ENCODE measurements at places on chromosomes 7 and 10.

GRCh38 chr10:6530211-6530840, 49.8 kb downstream of the PRKCQ start:
- DNase-seq, result no peak

- no peak for DNase-seq
Measured at GRCh38 chr7:156969972-156970420, 20.5 kb downstream of the NOM1 start.

GRCh38 chr10:13851906-13852305, 265.1 kb downstream of the PRPF18 start:
- no peak for DNase-seq

GRCh38 chr7:83547526-83547925, 101.4 kb downstream of the SEMA3E start:
- DNase-seq, result peak; percentile 5

- no peak for DNase-seq
Measured at GRCh38 chr7:42628054-42628453, 283.8 kb downstream of the C7orf25 start.

DNA sequence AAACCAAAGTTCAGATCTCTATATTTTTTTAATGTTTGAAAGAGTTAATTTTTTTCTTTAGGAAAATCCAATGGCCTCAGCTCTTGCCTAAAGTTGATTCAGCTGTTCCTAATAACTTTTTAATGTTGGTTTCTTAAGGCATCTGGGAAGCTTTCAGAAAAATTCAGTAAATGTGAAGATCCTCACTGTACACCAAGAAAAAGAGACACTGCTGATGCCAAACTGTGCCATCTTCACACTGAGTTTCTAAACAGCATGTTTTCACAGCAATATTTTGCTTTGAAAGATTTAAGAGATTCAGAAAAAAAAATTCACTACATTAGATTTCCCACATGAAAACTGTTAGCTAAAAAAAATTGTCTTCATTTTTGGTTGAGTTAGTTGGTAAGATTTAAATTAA, 249.4 kb downstream of the NEBL start:
- DNase-seq, result no peak

GRCh38 chr10:84390364-84390763, 62.0 kb downstream of the CCSER2 start:
- no peak for DNase-seq

GRCh38 chr7:157538735-157539134, 201.9 kb downstream of the DNAJB6 start:
- no peak for DNase-seq

- no peak for DNase-seq
Measured at GRCh38 chr7:155360495-155361345, 63.0 kb downstream of the INSIG1 start.

- DNase-seq, result no peak
Measured at GRCh38 chr10:21260066-21260465, 265.4 kb downstream of the SKIDA1 start.

DNA sequence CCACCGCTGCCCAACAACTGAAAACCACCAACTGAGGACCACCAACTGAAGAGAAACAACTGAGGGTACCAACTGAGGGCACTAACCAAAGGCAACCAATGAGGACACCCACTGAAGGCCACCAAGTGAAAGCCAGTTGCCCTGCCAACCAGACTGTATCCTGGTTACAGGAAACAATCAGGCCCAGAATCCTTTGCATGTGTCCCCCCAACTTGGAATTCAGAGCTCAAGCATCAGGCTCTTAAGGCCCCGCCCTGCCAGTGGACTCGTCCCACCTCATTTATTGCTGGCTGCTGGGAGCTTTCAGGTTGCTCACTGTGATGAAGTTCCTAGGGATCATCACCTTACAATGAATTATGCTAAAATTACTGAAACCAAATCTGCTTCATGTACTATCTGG, 76.6 kb upstream of the ABI1 start:
- DNase-seq, result no peak

DNA sequence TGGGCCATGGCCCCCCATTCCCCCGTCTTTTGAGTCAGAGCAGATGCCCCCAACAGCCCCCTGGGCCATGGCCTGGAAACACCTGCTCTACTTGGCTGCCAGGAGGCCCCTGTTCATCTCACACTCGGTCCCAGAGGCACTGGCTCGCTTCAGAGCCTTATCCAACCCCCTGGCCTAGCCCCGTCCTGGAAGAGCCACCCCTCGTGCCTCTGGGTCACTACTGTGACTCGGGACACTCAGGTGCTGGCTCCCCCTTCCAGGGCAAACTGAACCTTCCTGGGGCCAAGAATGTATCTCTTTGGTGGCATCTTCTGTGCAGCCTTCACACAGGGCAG, 7.0 kb downstream of the POLR2J start:
- no peak for DNase-seq

GRCh38 chr10:12412666-12413368, 63.5 kb downstream of the CAMK1D start:
- DNase-seq, result no peak

- DNase-seq, result peak; percentile 79
Measured at GRCh38 chr7:152180587-152180986, 155.1 kb downstream of the GALNT11 start.

- DNase-seq, result no peak
Measured at GRCh38 chr10:33749790-33750189, 415.3 kb upstream of the NRP1 start.

- DNase-seq, result no peak
Measured at GRCh38 chr7:41886901-41887311, 184.0 kb upstream of the INHBA start.

GRCh38 chr7:157828881-157829280, 492.1 kb downstream of the DNAJB6 start:
- DNase-seq, result no peak

- no peak for DNase-seq
Measured at GRCh38 chr10:7853890-7854289, 35.6 kb downstream of the TAF3 start.

DNA sequence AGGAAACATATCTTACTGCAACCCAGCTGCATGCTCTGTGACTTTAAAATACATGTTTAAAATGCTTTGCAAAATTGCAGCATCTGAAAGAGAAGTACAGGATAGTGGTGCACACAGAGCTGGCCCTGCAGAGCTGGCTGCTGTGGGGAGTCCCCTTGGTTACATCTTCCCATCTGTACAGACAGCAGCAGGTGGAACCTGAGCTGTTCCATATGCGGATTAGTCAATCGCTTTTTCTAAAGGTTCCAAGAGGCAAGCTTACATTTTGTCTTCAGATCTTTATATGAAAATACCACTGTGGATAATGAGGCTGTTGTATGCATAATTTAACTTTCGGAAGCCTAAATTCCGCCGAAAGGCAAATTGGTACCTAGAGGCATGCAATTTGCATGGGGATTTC, 444.1 kb downstream of the NRG3 start:
- DNase-seq, result no peak

- DNase-seq, result no peak
Measured at GRCh38 chr7:27094304-27095049, 1.3 kb downstream of the HOXA1 start.

- no peak for DNase-seq
Measured at GRCh38 chr7:27185013-27185853, at the start of gene HOXA11. TSS of gene HOXA11 (minus strand) at chr7:27185232. CDS start at chr7:27185144, 88 bp downstream.

DNA sequence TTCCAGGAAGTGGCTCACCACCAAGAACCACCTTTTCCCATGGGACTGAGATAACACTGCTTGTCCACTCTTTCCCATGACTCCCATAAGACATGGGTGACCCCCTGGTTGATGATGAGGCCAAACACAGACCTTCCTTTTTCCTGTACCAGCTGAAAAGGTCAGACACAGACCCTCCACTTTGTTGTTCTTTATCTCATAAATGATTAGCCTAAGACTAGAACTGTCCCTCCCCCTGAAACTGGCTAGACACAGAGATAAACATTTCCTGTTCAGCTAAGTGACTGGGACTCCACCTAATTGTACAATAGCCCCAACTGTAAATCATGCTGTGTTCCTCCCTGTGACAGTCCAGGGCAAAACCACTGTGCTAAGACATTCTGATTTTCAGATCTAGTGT, 8.2 kb upstream of the NRG3 start:
- DNase-seq, result no peak

GRCh38 chr10:45500304-45500703, 126.3 kb downstream of the ALOX5 start:
- no peak for DNase-seq

DNA sequence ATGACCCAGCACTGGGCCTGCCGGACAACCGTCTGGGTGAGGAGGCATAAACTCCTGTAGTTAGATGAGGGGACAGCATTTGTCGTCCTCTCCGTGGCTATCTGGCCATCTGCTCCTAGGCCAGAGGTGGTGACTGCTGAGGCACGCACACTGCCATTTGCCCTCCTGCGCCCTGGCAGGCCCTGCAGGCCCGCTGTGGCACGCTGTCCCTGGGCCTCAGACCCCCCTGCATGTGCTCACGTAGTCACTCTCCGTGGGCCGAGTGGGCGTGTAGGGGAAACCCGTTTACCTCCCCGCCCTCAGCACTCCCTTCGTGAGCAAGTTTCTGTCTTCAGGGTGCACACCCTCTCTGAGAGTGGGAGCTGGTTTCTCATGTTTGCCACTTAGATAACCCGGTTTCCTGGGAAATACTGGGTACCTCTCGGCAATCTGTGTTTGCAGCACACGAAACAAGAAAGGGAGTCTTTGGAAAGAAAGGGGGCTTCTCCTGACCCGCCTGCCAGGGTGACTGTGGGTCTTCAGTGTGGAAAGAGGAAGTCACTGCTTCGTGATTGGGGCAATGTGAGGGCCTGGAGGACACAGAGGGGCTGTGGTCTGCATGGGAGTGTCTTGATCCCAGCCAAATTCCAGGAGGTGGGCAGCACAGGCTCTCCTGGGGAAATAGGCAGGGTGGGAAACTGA, 10.8 kb downstream of the ADAMTS14 start:
- no peak for DNase-seq

- no peak for DNase-seq
Measured at GRCh38 chr10:133400624-133401424, 6.9 kb downstream of the MTG1 start.

GRCh38 chr10:3220853-3221252, 48.3 kb upstream of the PITRM1 start:
- no peak for DNase-seq

DNA sequence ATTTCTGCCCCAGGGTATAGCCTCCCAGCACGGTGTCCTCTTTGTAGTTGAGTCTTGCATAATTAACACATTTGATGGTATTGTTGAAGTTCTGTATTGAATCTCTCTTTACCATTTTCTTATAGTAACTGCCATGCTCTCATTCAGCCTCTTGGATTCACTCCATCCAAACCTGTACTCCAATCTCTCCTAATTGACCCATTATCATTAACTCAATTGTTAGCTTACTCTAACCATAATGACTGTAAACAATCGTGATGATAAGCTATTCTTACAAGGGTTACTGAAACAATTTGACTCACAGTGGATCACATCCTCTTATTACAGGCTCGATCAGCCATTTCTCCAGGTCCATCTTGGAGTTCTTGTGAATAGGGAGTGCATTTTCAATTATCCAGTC, 191.9 kb upstream of the AGK start:
- no peak for DNase-seq

GRCh38 chr7:16739863-16740622, 13.5 kb upstream of the TSPAN13 start:
- peak; percentile 94 for DNase-seq

GRCh38 chr7:30930621-30931020, 19.0 kb downstream of the AQP1 start:
- no peak for DNase-seq

DNA sequence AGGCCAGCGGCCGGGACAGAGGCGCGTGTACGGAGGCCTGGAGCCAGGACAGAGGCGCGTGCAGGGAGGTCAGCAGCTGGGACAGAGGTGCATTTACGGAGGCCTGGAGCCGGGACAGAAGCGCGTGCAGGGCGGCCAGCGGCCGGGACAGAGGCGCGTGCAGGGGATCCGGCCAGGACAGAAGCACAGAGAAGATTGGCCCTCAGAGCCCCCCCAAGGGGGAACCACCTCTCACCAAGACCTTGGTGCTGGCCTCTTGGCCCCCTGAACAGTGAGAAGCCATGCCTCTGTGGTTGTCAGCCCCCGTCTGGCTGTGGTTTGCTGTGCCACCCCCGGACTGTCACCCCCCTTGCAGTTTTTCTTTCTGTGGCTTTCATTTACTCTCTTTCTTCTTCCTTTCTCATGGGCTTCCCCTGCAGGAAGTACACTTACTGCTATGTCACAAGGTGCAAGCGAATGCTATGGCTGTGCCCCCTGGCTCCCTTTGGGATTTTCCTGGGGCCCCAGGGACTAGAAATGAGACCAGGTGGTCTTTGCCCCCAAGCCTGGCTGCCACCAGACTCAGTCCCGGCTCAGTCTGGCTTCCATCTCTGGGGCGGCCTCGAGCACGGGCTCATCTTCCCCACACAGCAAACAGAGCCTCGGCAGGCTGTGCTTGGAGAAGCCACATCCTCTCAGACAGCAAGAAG, 41.1 kb downstream of the INSIG1 start:
- DNase-seq, result no peak

GRCh38 chr7:148436571-148436970, 154.0 kb upstream of the C7orf33 start:
- no peak for DNase-seq

DNA sequence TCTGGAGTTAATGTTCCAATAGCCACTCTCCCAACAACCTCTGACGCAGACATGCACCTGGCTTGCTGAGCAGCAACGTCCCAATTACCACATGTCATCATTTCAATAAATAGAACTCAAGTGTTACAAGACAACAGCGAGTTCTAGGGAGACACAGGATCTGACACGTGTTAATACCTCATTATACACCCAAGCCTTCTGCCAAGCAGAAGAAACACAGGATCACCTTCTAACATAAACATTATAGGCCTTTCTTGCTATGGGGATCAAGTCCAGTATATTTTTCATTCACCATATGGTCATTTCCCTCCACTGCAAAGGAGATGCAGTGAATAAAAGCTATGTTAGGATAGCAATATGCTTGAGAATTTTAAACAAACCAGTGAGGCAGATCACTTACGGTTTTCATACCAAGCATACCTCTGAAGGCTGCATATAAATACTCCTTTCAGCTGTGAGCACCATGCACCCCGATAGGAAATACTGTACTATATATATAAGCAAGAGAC, 74.2 kb downstream of the JAZF1 start:
- no peak for DNase-seq

DNA sequence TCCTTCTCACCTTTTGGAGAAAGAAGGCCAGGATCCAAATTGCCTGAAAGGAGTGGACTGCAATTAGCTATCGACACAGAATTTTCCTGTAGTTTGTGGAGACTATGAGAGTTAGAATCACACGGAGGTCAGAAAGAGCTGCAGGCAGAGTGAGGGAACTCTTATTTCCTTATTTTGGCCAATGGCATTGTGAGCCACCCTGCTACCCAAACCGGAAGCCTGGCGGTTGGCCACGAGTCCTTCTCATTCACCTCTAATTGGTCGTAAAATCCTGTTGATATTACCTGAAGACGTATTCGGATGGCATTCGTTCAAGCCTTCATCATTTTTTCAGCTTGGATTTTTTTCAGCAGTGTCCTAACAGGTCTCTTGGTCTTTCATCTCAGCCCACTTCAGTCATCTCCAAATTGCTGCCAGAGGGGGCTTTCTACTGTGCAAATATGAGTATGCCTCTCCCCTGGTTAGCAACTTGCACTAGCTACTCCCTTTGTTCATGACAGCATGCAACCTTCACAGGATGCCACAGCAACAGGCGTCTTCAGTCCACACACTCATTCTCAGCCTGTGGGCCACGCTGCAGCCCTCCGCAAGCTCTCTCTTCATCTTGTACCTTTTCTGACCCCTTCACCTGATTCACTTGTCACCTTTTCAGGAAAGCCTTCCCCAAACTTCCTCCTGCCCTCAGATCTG, 66.9 kb downstream of the GATA3 start:
- no peak for DNase-seq
